ENCODE measurements at places on chromosomes 6 and 20.

GRCh38 chr6:148703900-148704299 lies 42.9 kb upstream of the UST start:
- no peak for DNase-seq

DNA sequence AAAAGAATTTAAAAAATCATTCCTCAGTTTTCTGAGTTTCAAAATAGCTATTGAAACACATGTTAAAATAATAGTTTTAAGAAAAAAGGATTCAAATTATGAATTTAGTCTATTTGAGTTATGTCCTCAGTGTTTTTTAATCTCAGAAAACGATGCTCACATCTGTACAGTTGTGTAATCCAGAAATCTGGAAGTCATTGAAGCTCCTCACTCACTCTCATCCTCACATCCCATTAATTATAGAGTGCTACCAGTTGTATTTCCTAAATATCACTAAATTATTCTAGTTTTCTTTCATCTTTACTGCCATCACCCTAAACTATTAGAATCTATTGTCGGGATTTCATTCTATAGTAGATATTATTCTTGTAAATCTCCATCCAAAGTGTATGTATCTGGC lies 234.7 kb upstream of the RIMS1 start:
- no peak for DNase-seq

DNA sequence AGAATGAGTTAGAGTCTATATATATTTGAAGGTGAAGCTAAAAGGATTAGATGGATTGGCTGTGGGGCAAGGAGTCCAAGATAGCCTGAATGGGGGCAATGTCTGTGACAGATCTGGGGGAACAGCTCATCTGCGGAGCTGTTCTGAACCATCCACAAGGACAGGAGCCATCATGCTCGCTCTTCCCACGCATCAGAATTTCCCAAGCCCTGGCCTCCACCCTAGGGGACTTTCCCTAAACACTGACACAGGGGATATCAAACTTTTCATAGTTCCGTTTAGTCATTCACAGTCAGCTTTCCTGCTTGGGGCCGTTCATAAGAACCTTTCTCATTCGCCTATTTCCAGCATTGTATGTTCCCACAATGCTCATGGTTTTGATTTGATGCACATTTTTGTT lies 37.6 kb upstream of the CCN6 start:
- DNase-seq, result no peak

DNA sequence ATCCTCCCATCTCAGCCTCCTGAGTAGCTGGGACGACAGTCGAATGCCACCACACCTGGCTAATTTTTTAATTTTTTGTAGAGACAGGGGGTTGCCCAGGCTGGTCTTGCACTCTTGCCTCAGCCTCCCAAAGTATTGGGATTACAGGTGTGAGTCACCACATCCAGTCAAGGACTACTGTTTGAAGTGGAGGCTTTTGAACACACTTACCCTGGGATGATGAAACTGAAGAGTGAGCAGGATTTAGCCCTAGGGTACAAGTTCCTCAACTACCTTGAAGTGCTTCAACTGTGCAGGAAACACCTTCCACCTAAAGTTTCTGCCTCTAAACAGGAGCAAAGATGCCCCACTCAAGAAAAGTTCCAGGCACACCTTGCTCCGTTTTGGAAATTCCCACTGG lies 15.7 kb upstream of the PARD6B start:
- no peak for DNase-seq

DNA sequence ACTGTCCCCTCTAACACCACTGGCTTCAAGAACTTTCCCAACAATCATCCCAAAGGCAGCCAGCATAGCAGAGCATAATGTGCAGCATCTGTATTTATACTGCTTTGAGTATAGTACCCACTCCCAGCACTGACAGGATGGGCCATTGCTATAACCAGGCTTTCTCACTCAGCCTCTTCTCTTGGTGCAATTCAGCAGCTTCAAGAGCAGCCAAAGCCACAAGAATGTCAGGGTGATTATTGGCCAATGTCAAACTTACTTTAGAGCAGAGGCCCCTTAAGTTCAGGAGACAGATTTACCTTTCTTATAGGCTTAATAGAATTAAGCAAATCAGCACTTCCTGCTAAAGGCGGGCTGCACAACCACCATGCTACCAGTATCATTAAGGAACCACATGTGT lies 232.4 kb upstream of the RSPO3 start:
- DNase-seq, result no peak

- DNase-seq, result no peak
These were observed 38.6 kb downstream of the COL9A1 start for GRCh38 chr6:70264306-70264705.

DNA sequence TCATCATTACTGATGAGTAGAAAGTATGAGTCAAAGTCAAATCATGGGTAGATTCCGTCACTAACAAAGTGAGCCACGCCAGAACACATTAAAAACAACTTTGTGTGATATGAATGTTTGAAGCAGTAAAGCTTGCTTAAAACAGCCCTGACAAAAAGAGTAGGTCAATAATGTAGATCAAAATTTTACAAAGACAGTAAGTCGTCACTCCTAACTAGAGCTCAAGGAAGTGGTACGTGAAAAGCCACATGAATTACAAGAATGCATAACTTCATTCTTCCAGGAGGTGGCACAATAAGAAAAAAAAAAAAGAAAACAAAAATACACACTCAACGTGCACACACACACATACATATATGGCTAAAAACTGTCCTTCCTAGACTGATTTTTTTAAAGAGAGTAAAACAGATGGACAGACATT lies 69.9 kb downstream of the HACE1 start:
- DNase-seq, result no peak

DNA sequence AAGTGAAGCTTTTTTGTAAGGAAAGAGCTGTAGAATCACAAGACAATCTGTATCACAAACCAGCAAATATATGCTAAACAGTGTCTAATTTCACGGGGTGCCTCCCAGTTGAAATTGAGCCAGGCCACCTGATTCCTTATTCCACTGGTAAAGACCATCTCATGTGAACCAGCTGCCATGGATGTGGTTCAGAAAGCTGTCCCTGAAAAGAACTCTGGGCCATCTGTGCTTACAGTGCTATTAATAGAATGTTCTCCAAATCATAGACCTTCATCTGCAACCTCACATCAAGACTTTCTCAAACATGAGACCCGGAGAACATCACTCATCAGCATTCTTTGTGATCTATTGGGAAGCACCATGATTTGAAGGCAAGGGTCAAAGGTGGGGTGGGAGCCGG lies 89.7 kb downstream of the FBXO5 start:
- no peak for DNase-seq

DNA sequence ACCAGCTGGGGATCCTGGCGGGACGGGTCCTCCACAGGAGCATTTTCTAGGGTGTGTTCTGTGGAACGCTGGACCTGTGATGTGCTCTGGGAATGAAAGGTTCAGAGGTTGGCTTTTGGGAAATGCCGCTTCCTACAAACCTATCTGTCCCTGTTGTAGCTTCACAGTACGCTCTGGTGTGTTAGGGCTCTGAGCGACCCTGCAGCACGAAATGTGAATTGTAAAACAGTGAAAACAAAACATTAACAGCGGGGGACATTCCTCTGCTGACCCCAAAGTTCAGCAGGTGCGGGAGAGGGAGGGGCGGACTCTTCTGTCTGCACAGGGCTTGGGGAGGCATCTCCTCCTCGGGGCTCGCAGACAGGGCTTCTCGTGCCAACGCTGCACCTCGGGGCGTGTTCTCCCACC lies 155.9 kb downstream of the NRN1 start:
- no peak for DNase-seq
